ENCODE measurements at places on chromosomes 3 and 15. TPM values are rescaled to one million over a fixed set of nuclear protein-coding genes. Genes with fewer than 3 reads are reported as not detected.

GRCh38 chr3:149152420-149152819 is 23.0 kb downstream of the HPS3 start:
- DNase-seq, result no peak

DNA sequence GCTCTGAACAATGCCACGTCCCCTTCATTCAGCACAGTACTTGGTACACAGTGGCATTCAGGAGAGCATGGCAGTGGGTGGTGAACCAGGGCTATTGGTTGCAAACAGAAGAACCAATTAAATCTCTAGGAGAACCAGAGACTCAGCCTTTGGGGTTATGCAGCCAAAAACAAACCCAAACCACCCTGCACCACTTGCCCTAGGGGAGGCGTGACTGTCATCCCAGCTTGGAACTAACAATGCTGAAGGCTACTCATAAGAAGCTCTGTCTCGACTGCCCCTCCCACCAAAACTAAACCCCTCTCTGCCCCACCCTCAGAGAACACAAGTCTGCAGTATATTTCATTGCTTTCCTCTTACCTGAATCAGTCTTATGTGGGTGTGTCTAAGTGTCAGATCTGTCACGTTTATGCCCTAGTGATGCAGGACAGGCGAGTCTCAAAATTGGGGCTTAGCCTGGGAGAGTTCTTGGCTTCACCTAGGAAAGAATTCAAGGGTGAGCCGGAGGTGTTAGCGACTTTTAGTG is 15.2 kb upstream of the KLHL40 start:
- DNase-seq, result no peak

DNA sequence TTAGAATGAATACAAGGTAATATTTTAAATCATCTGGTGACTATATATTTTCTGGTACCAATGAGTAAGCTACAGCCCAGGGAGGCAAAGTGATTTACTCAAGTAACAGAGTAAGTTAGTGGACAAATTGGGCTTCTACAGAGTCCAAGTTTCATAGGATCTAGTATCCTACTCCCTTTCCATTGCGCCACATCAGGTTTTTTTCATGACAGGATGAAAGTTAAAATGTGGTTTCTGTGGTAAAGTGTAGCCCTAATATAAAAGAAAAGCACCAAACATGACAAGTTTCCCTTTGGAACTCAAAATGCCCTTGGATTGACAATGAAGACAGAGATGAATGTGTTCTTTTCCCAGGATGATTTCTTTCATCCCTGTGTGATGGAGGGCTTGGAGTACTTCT is 350.8 kb upstream of the ZNF385D start:
- DNase-seq, result no peak

CIAO2A gene
- total RNA-seq, result 42.3 TPM

PCYT1A gene
- total RNA-seq, result 40.0 TPM

IL16 gene
- 0.27 TPM for total RNA-seq

- DNase-seq, result no peak
Measured at GRCh38 chr3:79478620-79479019, 289.2 kb downstream of the ROBO1 start.

DNA sequence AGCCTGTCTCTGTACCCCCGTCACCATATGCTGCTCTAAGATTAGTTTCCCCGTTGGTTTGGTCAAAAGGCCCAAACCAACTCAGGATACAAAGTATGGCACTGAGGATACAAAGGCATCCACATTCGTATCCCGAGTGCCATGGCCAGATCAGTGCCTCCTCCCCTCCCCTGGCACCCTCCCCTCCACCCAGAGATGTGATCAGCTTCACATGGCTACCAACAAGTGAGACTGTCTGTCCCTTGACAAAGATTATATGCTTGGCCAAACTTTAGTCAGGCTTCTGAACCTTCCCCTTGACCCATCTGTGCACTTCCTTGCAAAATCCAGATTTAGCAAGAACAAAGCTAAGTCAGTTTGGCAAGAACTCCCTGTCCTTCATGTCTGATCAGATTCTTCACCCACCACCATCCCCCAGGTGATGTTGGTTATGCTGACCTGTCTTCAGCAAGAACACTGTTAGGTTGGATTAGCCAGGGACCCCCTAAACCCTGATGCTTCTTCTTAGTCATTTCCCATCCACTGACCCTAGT is 61.7 kb downstream of the KLF15 start:
- DNase-seq, result no peak

SLC7A14 gene
- total RNA-seq, result 6.6 TPM

- no peak for DNase-seq
Measured at GRCh38 chr3:128001576-128001975, 50.7 kb upstream of the SEC61A1 start.

GRCh38 chr3:56336023-56336422 is 132.2 kb downstream of the ERC2 start:
- no peak for DNase-seq

DNA sequence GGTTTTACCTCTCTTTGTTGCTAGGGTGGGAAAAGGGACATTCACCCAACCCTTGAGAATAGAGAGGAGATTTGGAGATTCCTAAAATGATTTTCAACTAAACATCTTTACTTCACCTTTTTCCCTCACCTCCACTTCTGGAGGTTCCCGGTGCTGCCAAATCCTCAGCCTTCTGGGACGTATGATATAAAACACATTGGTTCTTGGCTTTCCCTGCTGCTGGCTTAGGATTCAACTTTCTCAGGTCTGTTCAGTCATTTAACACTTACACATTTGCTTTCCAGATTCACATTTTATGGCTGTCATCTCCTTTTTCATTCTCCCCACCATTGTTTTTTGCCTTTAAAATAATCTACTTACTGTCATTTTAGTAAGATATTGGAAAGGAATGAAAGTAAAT is 106.6 kb downstream of the PIK3R4 start:
- no peak for DNase-seq

SCG3 gene
- not detected for total RNA-seq

- DNase-seq, result no peak
Measured at GRCh38 chr3:43413676-43414368, 127.5 kb downstream of the SNRK start.

DNA sequence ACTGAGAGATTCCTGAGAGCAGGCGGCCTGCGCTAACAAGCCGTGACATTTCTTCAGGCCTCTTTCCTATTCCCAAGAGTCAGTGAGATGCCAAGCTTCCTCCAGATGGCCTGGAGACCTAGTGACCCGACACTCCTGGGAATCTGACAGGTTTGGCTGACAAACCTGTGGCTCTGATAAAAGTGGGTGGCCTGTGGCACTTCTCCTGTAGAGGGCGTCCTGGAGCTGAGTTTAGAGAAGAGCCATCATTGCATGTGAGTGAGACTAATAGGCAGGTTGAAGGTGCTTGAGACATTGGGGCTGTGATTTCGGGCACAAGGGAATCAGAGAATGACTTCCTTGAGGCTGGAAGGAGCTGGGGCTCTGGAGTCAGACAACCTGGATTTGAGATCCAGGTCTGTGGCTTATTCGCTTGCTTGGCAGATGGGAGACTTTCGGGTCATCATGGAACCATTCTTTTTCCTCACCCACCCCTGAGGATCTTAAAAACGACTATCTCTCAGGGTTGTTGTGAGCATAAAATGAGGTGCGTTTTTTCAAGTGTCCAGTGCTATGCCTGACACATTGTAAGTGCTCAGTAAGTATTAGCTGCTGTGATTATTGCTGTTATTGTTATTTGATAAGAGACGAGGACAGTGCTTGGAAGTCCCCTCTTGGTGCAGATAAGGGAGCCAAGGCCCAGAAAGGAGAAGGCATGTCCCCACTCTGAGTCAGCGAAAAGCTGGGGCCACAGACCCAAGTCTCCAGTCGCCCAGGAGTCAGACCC is 77.2 kb downstream of the SCN10A start:
- no peak for DNase-seq

DNA sequence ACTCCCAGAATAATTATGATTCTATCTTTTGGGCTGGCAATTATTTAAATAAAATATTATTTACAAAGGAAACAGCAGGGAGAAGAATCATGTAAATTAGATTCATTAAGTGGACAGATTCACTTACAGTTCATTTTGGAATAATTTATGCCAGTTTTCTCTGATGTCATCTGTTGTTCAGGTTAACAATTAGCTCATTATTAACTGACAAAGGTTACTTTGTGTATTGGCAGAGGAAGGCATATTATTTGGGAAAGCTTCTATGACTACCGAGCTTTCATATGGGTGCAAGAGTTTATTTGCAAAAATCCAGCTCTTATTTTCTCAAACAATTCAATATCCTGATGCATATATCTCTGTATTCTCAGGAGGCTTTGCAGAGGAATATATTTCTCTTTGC is 224.4 kb downstream of the CHST2 start:
- DNase-seq, result no peak

CCR5 gene
- not detected for total RNA-seq

DNA sequence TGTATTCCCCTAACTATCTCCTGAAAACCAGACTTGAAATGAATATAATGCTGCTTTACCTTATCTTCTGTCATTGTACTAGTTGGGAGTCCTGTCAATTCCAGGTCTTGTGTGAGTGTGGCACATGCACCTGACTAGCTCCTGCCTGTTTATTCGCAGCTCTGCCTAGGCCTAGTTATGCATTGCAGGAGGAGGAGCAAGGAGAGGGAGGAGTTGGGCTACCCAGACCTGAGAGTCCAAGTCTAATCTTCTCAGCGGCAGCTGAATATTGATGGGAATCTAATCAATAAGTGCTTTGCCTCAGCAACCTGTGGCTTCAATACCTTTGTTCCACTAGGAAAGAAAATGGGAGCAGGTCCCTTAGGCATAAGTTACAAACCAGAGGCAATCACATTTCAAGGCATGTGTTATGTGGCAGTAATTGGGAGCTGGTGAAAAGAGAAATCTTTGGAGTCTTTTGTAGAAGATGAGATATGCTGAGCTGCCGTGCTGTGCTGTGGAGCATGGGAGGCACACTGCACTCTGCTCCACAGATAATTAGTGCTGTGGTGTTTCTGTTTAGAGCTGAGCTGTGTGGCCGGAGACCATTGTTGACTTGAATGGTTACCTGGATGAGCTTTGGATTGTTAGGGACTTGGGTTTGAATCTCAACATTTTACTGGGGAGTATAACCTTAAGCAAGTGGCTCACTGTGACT is at the start of gene SLC2A2:
TSS of gene SLC2A2 (minus strand) at position 124 of the 697 bp plus-strand sequence. CDS start at position 74, 50 bp downstream.
- DNase-seq, result no peak

DNA sequence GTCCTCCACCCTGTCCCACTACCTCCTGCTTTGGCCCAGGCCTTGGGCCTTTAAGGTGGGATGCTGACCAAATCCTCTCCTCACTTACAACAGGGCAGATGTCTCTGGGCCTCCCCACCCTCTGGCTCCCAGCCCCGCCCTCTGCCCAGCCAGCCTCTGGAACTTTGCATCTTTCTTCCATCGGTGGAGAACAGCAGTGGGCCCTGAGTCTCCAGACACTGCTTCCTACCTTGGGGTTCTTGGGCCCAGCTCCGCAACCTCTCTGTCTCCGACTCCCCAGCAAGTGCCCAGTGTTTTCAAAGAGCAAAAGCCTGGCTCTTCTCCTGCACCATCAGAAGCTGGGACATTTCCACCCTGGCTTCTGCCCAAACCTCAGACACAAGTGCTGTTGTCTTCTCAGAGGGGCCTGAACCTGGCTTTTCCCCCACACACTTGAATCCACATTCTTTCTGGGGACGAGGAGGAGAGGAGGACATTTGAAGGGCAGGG is 33.1 kb downstream of the MRAS start:
- DNase-seq, result no peak

GRCh38 chr3:9780458-9780812 is 10.7 kb upstream of the CAMK1 start:
- no peak for DNase-seq

PAK6 gene
- total RNA-seq, result 11.1 TPM

DNA sequence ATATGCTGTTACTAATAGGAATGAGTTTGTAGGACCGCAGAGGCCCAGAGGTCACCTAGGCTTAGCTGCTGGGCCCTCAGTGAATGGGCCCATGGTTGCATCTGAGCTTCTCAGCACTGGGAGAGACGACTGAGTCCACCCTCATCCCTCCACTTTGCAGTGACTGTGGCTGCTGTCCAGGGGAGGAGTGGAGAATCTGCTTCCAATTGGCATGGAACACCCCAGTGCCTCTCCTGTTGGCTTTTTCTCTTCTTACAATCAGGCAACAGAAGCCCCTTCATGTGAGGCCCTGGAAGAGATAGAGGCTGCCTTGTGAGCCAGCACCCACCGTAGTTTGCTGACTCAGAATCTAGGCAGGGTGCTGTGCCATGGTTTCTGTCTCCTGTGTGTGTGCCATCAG is 55.6 kb downstream of the ARNT2 start:
- DNase-seq, result no peak

GRCh38 chr3:137709011-137709601 is 55.0 kb upstream of the SOX14 start:
- no peak for DNase-seq

All from mesothelial cell of epicardium (in vitro differentiated cells).